ENCODE measurements at places on chromosomes 2 and 18.

- H3K36me3 ChIP-seq, result no peaks in the 10 kb centered on the region
- H3K4me1 ChIP-seq, result no peaks in the 10 kb centered on the region
- DNase-seq, result no peak
- no peaks in the 10 kb centered on the region for H3K27me3 ChIP-seq
- no peak overlapping the region for H3K27ac ChIP-seq
Measured at GRCh38 chr2:83850071-83850725, 608.9 kb downstream of the SUCLG1 start.

DNA sequence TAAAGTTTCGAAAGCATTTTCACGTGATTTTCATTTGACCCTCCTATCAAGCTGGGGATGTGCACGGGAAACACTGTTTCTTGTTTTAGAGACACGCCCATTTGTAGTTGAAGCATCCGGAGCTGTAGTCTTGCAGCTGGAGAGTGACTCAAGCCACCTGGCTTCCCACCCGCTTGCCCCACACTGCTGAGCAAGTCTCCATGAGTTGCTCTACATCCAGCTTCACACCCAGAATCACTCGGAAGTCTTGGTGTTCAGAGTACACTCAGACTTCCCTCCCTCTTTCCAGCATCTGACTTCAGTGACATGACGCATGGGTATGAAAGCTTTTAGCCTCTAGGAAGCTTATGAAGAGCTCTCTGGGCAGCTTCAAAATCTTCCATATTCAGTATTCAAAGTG, 262.4 kb downstream of the NBAS start:
- DNase-seq, result no peak
- no peak overlapping the region for H3K27ac ChIP-seq
- peaks cover 33% of the 10 kb centered on the region for H3K36me3 ChIP-seq
- no peaks in the 10 kb centered on the region for H3K27me3 ChIP-seq
- no peaks in the 10 kb centered on the region for H3K4me1 ChIP-seq
- H3K4me3 ChIP-seq, result no peak overlapping the region

DNA sequence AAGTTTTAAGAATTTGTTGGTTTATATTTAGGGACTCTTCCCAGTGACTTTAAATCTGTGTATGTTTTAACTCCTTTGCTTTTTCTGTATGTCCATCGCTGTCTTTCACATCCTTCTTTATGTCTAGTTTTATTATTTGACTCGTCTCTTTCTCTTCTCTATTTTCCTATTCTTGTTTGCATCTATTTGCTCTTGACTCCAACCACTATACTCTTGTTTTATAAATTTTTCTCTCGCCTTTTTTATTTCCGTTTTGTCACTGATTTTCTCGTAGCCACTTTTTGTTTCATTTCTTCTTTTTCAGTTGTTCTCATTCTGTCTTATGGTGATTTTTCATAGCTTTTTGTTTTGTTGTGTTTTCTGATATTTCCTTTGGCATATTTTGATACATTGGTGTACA, 170.5 kb upstream of the NETO1 start:
- no peaks in the 10 kb centered on the region for H3K36me3 ChIP-seq
- peaks cover 8% of the 10 kb centered on the region for H3K27me3 ChIP-seq
- H3K4me3 ChIP-seq, result no peak overlapping the region
- no peaks in the 10 kb centered on the region for H3K4me1 ChIP-seq
- H3K27ac ChIP-seq, result no peak overlapping the region

- peaks cover 8% of the 10 kb centered on the region for H3K27me3 ChIP-seq
- H3K36me3 ChIP-seq, result no peaks in the 10 kb centered on the region
- DNase-seq, result no peak
- no peak overlapping the region for H3K4me3 ChIP-seq
- H3K27ac ChIP-seq, result no peak overlapping the region
Measured at GRCh38 chr2:102392942-102393341, 30.0 kb upstream of the IL18RAP start.

DNA sequence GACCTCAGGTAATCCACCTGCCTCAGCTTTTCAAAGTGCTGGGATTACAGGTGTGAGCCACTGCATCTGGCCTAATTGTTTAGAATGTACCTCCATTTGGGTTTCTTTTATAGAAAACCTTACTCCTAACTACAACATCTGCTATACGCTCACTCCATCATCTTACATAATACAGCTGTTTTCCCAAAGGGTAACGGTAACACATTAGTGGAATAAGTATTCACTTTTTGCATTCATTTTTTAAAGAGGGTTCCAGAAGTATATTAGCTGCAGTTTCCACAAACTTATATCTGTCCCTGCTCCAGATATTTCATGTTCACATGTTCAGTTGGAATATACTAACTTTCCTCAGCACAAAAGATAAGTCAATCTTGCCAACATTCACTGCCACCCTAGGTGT, 640.1 kb upstream of the FSHR start:
- DNase-seq, result no peak
- H3K27me3 ChIP-seq, result no peaks in the 10 kb centered on the region
- peaks cover 15% of the 10 kb centered on the region for H3K4me1 ChIP-seq
- H3K27ac ChIP-seq, result no peak overlapping the region

GRCh38 chr2:135821190-135821589, 15.8 kb downstream of the LCT start:
- no peaks in the 10 kb centered on the region for H3K36me3 ChIP-seq
- H3K27ac ChIP-seq, result no peak overlapping the region
- H3K4me1 ChIP-seq, result no peaks in the 10 kb centered on the region
- no peak overlapping the region for H3K4me3 ChIP-seq
- DNase-seq, result no peak

- no peak for DNase-seq
- H3K4me3 ChIP-seq, result no peak overlapping the region
- peaks cover 5% of the 10 kb centered on the region for H3K27me3 ChIP-seq
- no peaks in the 10 kb centered on the region for H3K36me3 ChIP-seq
- H3K27ac ChIP-seq, result peak overlapping the region; percentile 97
- peaks cover 34% of the 10 kb centered on the region for H3K4me1 ChIP-seq
Measured at GRCh38 chr2:219274361-219274921, 4.7 kb upstream of the DNAJB2 start.

DNA sequence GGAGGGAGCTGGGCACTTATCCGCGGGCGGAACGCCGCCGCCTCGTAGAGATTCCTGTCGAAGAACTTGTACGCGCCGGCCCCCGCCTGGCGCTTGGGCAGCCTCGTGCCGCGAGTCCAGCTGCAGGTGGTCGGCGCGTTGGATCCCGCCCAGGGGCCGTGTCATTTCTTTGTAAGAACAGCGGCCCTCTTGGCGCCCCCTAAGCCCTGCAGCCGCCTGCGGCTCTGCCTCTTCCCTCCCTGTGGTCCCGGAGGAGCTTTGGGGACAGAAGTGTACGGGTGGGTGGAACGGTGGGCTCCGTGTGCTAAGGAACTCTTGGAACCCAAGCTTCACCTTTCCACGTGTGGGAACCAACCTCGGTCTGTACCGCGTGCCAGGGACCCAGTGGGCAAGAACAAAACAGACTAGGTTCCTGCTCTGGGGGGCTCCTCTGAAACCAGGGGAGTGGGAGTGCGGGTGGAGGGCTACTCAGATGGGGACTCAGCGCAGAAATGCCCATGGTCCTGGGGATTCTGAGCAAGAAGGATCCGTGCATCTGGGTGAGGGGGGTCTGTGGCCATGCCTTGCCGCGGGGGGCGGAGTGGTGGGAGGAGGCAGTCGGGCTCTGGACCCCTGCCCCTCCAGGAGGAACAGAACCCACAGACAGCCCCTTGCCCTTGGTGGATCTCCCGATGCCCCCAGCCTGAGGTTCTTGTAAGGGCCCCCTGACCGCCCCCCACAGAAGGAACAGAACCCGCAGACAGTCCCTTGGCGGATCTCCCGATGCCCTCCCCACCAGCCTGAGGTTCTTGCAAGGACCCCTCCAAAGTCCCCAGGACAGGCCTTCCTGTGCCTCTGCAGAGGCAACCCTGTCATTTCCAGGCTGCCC, 1.5 kb downstream of the GPC1 start:
- peaks cover 18% of the 10 kb centered on the region for H3K4me1 ChIP-seq
- peaks cover 20% of the 10 kb centered on the region for H3K27me3 ChIP-seq
- H3K4me3 ChIP-seq, result peak overlapping the region; percentile 65

GRCh38 chr2:190540048-190540447, 5.5 kb upstream of the NEMP2 start:
- H3K4me3 ChIP-seq, result no peak overlapping the region
- peaks cover 59% of the 10 kb centered on the region for H3K36me3 ChIP-seq
- H3K27ac ChIP-seq, result no peak overlapping the region
- peaks cover 14% of the 10 kb centered on the region for H3K4me1 ChIP-seq
- no peak for DNase-seq

- no peaks in the 10 kb centered on the region for H3K27me3 ChIP-seq
- no peak overlapping the region for H3K27ac ChIP-seq
Measured at GRCh38 chr2:64773461-64774118, 119.9 kb upstream of the SERTAD2 start.

DNA sequence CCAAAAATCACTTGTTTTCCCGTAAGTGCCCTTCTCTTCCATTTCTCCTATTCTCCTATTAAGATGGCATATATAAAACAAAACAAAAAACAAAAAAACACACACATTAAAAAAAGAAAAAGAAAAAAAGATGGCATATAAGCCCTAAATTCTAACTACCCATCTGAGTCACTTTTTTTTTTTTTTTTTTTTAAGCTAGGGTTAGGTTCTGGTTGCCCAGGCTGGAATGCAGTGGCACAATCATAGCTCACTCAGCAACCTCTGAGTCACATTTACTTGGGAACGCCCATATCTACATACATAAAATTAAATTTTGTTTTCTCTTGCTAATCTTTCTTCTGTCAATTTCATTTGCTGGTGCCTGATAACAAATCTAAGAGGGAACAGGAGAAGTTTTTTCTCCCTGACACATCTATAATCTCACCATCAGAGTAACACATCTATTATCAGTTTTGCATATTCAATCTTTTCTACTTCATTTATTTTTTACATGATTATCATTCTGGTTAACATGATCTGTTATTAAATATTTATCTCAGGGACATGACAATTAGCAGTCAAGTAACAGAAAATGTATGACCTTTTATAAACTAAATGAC, 52.1 kb downstream of the EEF1B2 start:
- H3K27me3 ChIP-seq, result no peaks in the 10 kb centered on the region
- no peak for DNase-seq
- H3K4me3 ChIP-seq, result no peak overlapping the region
- H3K27ac ChIP-seq, result peak overlapping the region; percentile 12
- no peaks in the 10 kb centered on the region for H3K36me3 ChIP-seq
- peaks cover 19% of the 10 kb centered on the region for H3K4me1 ChIP-seq

DNA sequence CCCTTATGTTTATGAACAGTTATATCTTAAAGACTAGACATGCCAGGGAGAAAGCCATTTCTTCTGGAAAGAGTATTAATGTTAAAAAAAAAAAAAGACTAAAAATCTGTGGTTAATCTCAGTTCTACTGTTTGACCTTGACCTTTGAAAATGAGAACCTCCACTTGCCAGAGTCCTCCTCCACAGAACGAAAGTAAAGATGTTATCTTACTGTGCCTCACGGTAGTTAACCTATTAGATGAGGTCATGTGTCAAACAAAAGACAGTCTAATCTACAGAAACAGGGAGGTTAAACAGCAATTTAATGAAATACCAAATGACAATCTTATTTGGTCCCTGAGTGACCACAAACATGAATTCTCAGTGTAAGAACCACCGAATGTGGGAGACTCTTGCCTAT, 51.2 kb downstream of the SLC14A2 start:
- H3K4me1 ChIP-seq, result peaks cover 22% of the 10 kb centered on the region
- H3K27me3 ChIP-seq, result peaks cover 1% of the 10 kb centered on the region
- DNase-seq, result no peak
- no peak overlapping the region for H3K4me3 ChIP-seq

- H3K27me3 ChIP-seq, result peaks cover 4% of the 10 kb centered on the region
- DNase-seq, result no peak
- peaks cover 2% of the 10 kb centered on the region for H3K4me1 ChIP-seq
- H3K4me3 ChIP-seq, result no peak overlapping the region
- H3K36me3 ChIP-seq, result peaks cover 4% of the 10 kb centered on the region
- no peak overlapping the region for H3K27ac ChIP-seq
Measured at GRCh38 chr2:232345251-232345650, 33.3 kb upstream of the ALPP start.

DNA sequence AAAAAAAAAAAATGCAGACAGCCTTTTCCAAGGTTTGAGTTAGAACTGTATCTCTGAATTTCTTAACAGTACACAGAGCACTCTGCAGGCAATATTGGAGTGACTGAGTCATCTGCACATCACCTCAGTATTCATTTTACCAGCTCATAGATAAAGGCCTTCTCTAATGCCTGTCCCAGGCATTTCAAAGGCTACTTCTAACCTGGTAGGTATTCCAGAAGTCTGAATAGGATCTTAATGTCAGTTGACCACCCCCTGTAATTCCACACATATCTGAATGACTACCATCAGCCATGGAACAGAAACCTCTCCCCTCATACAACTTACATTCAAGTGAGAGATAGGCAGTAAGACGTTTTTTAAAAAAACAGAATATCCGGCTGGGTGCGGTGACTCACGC, 9.0 kb downstream of the METTL21A start:
- H3K4me3 ChIP-seq, result no peak overlapping the region
- H3K27ac ChIP-seq, result no peak overlapping the region
- peaks cover 26% of the 10 kb centered on the region for H3K36me3 ChIP-seq
- DNase-seq, result no peak

GRCh38 chr2:20573620-20574422, 77.1 kb downstream of the HS1BP3 start:
- DNase-seq, result no peak
- no peaks in the 10 kb centered on the region for H3K36me3 ChIP-seq

- no peak for DNase-seq
- H3K4me1 ChIP-seq, result peaks cover 48% of the 10 kb centered on the region
- H3K27ac ChIP-seq, result peak overlapping the region; percentile 87
- H3K36me3 ChIP-seq, result peaks cover 15% of the 10 kb centered on the region
- H3K27me3 ChIP-seq, result no peaks in the 10 kb centered on the region
- no peak overlapping the region for H3K4me3 ChIP-seq
Measured at GRCh38 chr18:55245211-55245614, 286.0 kb upstream of the CCDC68 start.

DNA sequence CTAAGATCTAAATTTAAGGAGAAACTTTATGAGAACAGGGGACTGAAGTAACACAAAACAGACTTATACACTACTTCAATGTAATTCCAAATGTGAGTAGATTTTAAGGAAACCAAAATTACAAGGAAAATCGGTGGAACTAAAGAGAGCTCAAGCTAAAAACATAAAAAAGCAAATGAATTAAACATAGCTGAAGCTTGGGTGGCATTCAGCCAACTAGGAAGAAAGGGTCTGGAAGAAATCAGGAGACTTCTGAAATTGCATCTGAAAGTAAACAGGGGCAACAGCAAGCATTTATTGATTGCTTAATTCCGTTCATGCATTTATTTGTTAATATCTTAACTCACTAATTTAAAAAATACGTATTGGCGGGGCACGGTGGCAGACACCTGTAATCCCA, 727.3 kb upstream of the PKDCC start:
- peaks cover 6% of the 10 kb centered on the region for H3K4me1 ChIP-seq
- peaks cover 1% of the 10 kb centered on the region for H3K36me3 ChIP-seq
- no peak overlapping the region for H3K4me3 ChIP-seq
- peak overlapping the region; percentile 2 for H3K27ac ChIP-seq
- DNase-seq, result no peak

GRCh38 chr18:11884396-11885030, 23.6 kb downstream of the MPPE1 start:
- peaks cover 33% of the 10 kb centered on the region for H3K36me3 ChIP-seq
- peaks cover 14% of the 10 kb centered on the region for H3K4me1 ChIP-seq
- H3K4me3 ChIP-seq, result no peak overlapping the region
